ENCODE measurements at places on chromosomes 16 and 17.
A peak's percentile ranks its signal among the peaks of the same experiment; 100 is the strongest.

- DNase-seq, result peak; percentile 54
Measured at GRCh38 chr17:2925011-2925410, 128.8 kb downstream of the RAP1GAP2 start.

- DNase-seq, result no peak
Measured at GRCh38 chr16:80258407-80258806, 282.4 kb upstream of the DYNLRB2 start.

GRCh38 chr17:65102235-65102634, 34.9 kb upstream of the RGS9 start:
- DNase-seq, result no peak

GRCh38 chr17:5557990-5558389, 26.3 kb downstream of the NLRP1 start:
- no peak for DNase-seq

GRCh38 chr16:24537474-24538337, 1.7 kb upstream of the RBBP6 start:
- DNase-seq, result no peak

GRCh38 chr16:57824888-57825287, 22.6 kb upstream of the KIFC3 start:
- no peak for DNase-seq

DNA sequence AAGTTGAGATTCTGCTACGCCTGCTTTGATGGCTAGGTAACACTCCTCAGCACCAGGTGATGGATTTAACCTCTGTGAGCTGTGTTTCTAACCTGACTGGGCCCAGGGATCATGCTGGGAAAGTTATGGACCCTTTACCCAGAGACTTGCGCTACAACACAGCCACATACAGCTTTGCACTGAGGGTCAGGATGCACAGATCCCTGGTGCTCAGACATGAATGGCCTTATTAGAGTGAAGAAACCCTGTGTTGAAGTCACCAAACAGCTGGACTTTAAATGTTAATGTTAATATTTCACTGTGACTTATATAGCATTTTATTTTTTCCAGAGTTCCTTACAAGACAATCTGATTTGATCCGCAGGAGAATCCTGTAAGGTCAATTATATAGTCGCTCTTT, 114.3 kb downstream of the MSI2 start:
- no peak for DNase-seq

DNA sequence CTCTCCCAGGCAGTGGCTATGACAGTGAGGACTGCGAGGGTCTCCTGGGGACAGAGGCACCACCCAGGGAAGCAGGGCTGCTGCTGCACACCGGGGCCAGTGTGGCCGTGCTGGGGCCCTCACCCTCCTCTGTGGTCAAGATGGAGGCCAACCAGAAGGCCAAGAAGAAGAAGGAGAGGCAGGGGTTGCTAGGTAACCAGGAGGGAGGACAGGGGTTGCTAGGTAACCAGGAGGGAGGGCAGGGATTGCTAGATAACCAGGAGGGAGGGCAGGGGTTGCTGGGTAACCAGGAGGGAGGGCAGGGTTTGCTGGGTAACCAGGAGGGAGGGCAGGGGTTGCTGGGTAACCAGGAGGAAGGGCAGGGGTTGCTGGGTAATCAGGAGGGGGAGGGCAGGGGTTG, 55.2 kb downstream of the ACTG1 start:
- DNase-seq, result no peak

- no peak for DNase-seq
Measured at GRCh38 chr16:4465977-4466779, 8.2 kb downstream of the NMRAL1 start.

DNA sequence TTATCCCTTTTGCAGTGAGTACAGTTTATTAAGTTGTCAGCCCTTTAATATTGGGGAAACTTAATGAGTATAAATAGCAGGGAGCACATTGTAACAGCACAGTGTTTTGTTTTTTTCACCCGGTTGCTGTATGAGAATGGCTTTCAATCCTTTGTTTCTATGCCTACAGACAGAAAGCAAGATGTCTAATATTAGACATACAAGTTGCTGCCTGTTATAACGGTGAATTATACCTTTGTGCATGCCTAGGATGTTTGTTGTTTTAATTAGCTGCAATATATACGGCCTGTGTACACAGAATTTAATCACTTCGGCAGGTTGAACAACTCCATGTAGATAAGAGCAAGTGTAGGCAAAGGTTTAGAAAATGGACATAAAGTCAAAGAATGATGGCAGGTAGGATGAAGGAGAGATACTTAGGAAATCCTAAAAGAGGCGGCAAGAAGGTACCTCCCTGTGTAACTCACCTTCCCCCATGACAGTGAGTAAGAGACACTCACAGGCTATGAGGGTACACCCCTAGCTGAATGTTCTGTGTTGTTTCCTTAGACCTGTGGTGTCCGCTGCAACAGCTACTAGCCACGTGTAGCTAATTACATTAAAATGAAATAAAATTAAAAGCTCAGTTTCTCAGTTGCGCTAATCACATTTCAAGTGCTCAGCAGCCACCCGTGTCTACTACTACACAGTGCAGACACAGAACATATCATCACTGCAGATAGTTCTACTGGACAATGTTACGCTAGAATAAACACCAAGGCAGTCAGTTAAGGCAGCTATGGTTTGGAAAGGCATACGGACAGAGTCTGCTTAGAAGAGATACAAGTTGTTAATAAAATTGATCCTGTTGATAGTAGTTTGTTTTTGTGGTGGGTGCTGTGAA, 10.9 kb downstream of the SLC7A6OS start:
- no peak for DNase-seq

GRCh38 chr17:77420095-77420803, 279.5 kb downstream of the SEC14L1 start:
- no peak for DNase-seq

DNA sequence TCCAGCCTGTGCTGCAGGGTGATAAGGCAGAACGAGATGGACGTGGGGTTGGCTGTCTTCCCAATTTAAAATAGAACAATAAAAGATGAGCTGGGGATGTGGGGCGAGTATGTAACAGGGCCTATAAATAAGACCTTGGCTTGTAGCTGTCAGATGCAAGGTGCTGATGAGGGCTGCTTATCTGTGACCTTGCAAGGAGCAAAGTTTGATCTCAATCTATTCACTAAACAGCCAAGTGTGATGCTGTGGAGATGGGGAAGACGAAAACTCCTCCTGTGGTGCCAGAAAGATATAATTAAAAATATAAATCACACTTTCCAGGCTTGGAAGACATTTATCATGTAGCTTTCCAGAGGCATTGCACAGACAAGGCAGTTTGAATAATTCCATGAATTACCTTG, 26.7 kb upstream of the TEX2 start:
- DNase-seq, result no peak

- DNase-seq, result no peak
Measured at GRCh38 chr17:30354701-30355100, 20.8 kb upstream of the TMIGD1 start.

- no peak for DNase-seq
Measured at GRCh38 chr17:82077617-82078358, 12.2 kb upstream of the DUS1L start.

DNA sequence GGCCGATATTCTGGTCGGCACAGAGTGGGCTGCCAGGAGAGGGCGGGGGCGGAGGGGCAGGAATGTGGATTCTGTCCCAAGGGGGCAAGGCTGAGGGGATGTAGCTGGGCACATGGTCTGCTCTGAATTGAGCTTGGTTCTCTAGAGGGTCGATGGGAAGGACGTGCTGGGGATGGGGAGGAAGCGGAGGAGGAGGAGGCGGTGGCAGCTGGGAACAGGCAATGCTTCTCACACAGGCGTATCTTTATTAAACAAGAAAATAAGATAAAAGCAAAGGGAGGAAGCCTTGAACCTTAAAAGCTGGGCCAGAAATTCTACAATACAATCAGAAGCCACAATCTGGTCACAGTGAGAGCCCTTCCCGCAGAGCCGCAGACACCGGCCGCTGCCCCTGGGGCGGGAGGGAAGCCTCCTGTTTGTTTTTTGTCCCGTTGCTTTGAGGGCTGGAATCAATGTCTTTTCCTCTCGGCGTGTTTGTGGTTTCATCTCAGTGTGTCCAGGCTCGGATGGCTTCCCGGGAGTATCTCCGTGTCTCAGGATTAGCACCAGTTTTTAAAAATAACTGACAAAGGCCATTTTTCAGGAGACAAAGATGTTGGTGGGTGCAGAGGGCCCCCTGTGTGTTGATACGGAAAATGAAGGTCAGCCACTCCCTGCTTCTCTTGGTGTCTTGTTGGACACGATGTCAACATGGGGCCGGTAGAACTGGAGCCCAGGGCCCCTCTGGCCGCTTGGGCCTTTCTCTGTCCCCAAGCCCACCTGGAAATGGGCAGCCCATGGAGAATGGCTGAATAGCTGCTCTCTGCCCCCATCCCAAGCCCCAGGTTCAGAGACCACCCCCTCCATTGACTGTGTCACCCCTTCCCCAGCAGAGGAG, 12.3 kb upstream of the SLC7A5 start:
- peak; percentile 47 for DNase-seq

- peak; percentile 28 for DNase-seq
Measured at GRCh38 chr16:2883458-2883908, 468 bp downstream of the FLYWCH2 start.

GRCh38 chr17:76268991-76269981, 4.1 kb downstream of the UBALD2 start:
- DNase-seq, result no peak

GRCh38 chr17:77445760-77446532, 305.2 kb downstream of the SEC14L1 start:
- no peak for DNase-seq

- peak; percentile 2 for DNase-seq
Measured at GRCh38 chr16:82344157-82344556, 174.1 kb upstream of the MPHOSPH6 start.

DNA sequence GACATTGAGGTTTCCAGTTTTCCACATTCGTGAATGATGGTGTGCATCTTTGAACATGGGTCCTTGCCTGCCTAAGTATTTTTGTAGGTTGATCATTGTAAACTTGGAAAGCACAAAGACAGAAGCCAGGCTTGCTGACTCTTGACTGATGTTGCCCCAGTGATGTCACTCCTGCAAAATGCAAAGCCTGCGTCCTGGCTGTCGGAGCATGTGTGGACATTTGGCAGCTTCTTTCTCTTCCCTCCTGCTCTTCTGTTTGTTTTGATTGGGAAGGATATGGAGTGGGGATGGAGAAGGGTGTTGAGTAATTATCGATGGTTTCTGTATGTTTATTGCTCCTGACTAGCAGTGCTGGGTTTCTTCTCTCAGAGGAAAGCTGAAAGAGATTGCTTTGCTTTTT, 3.2 kb downstream of the NDE1 start:
- peak; percentile 95 for DNase-seq

DNA sequence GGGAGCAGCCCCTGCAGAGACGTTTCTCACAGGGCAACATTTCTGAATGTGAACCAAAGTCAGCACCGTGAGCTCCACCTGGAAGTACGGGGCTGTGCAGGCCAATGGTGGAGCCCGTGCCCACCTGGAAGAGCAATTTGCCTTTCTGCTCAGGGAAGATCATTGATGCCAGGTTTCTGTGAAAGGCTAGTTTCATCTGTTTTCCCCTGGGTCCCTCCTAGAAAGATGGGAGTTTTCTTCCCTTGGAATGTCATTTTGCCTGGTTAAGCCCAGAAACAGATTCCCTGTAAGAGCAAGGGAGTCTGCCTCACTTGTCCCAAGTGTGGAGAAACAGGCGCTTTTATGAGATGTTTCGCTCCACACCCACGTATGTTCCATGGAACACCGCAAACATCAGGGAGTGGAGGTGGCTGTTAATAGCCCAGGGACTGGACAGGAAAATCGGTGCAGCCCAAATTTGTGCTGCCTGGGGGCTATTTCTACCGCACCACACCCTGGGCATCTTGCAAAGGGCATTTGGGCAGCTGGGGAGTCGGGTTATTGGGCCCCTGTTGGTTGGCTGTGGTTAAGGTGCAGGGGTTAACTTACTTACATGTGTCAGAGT, 2.6 kb downstream of the SLC6A4 start:
- no peak for DNase-seq

DNA sequence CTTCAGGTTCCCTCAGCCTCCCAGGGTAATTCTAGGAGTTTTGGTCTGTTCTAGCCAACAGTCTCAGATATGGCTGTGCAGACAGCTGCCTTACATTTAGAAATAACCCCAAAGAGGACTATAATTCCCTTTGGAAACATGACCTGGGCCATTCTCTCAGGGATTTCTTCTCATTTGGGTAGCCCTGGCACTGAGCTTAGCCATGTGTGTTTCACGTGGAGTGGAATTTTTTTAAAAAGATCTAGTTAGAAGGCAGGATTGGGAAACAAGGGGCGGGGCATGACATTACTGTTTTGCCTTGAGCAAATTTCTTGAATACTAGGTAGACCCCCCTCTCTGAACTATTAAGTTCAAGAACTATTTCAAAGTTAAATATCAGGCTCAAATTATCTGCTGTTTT, 29.6 kb upstream of the MRC2 start:
- peak; percentile 68 for DNase-seq

DNA sequence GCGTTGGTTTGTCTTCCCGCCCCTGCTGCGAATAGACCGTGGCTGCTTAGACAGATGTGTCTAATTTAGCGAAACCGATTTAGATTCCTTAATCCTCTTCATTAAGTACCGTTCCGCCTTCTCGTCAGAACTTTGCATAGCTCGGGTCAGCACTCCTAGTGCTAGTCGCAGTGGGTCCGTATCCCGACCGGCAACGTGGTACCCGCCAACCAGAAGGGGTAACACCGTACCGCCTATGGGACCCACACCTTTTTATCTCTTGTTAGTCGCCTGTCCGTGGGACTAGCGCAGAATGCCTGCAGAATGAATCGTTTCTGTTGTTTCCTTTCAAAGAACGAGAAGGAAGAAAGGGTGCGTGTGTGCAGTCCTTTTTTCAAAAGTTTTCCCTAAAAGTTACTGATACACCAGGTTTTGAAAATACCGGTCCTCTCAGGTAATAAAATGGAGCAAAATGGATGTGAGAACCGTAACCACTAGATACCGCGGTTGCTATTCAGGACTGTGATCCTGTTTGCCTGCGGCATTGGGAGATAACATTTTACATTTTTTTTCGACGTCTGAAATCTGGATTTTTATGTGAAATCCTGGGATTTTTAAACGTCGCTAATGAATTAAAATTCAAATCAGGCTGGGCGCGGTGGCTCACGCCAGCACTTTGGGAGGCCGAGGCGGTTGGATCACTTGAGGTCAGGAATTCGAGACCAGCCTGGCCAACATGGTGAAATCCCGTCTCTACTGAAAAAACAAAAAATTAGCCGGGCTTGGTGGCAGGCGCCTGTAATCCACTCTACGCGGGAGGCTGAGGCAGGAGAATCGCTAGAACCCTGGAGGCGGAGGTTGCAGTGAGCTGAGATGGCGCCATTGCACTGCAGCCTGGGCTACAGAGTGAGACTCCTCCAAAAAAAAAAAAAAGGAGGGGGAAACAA, 998 bp upstream of the SRSF1 start:
- no peak for DNase-seq

GRCh38 chr16:56415875-56416274, 9.5 kb downstream of the AMFR start:
- DNase-seq, result no peak

All from EH (cell line).